ENCODE measurements at places on chromosomes 1 and 21. TPM values are rescaled to one million over a fixed set of nuclear protein-coding genes. Genes with fewer than 3 reads are reported as not detected.

KIAA0040 gene
- not detected for total RNA-seq

AZIN2 gene
- total RNA-seq, result 10.7 TPM

LRRC71 gene
- not detected for total RNA-seq

LRRC38 gene
- total RNA-seq, result not detected

RAB42 gene
- total RNA-seq, result 1.2 TPM

TMEM9 gene
- total RNA-seq, result 86.5 TPM

WNT3A gene
- total RNA-seq, result not detected

TMCC2 gene
- total RNA-seq, result 24.0 TPM

PLA2G2A gene
- total RNA-seq, result not detected

ERICH3 gene
- total RNA-seq, result not detected

IRF2BP2 gene
- total RNA-seq, result 60.2 TPM

RYR2 gene
- total RNA-seq, result not detected

TDRD10 gene
- total RNA-seq, result not detected

ANXA9 gene
- total RNA-seq, result not detected

DDAH1 gene
- 18.1 TPM for total RNA-seq

ANKRD65 gene
- not detected for total RNA-seq

DYRK3 gene
- 11.5 TPM for total RNA-seq

RFX5 gene
- total RNA-seq, result 46.4 TPM

IGSF21 gene
- total RNA-seq, result not detected

PEAR1 gene
- 0.05 TPM for total RNA-seq

CR1L gene
- not detected for total RNA-seq

ENTREP3 gene
- 7.5 TPM for total RNA-seq

PPIAL4G gene
- not detected for total RNA-seq

Measured in myocyte (in vitro differentiated cells).